ENCODE measurements at places on chromosomes 1 and 21.

DNA sequence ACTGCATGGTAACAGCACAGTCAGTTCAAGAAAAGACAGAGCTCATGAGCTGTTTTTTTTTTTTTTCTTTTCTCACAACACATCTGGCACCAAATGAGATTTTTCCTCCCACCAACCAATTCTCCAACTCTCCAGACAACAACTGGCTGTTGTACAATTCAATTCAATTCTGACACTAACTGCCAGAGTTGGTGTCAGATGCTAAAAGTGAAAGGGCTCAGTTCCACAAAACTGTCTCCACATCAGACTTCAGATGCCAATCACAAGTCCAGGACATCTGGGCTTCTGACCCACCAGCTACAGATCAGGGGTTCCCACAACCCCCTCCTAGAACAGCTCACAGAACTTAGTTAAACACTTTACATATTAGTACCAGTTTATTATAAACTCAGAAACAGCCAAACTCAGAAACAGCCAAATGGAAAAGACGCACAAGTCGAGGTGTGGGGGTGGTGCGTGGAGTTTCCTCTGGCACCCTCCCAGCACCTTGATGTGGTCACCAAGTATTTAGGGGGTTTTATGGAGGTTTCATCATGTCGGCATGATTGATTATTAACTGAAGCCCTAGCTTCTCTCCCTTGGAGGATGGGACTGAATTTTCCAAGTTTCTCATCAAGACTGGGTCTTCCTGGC is 39.2 kb upstream of the LRRC8D start:
- DNase-seq, result no peak

GRCh38 chr1:15674386-15675159 is 9.5 kb upstream of the PLEKHM2 start:
- DNase-seq, result no peak

DNA sequence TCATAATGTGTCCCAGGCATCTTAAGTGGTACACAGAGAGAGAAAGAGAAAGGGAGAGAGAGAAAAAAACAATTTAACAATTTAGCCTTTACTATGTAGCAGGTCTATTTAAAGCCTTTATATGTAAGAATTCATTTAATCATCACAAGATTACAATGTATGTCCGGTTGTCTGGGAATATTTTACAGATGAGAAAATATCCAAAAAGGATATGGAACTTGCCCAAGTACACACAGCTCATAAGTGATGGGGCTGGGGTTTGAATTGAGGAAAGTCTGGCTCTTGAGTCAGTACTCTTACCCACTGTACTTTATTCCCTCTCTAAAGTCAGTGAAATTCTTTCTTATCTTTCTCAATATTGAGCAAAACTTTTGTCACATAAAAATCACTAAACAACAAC is 104.6 kb downstream of the LYPLAL1 start:
- no peak for DNase-seq

- no peak for DNase-seq
Observed at GRCh38 chr1:184608990-184609389, 145.7 kb downstream of the EDEM3 start.

GRCh38 chr1:38152351-38153065 is 105.9 kb upstream of the POU3F1 start:
- DNase-seq, result peak; percentile 71

GRCh38 chr1:941588-942383 is 17.3 kb downstream of the NOC2L start:
- peak; percentile 93 for DNase-seq

GRCh38 chr1:43147625-43148327 is 24.3 kb downstream of the EBNA1BP2 start:
- peak; percentile 84 for DNase-seq

DNA sequence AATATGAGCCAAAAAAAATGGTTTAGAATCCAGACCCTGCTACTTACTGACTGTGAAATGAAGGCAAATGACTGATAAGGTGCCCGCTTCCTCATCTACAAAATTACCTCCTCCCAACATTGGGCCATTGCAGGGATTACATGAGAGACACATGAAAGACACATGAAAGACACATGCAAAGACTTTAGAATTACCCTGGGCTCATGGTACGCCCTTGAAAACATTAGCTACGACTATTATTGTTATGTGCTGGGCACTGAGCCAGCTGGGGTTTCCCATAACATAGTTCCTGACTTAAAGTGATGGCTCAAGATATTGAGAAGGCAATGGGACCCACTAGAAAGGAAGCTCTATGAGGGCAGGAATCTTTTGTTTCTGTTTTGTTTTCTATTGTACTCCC is 43.7 kb upstream of the KANK4 start:
- no peak for DNase-seq

DNA sequence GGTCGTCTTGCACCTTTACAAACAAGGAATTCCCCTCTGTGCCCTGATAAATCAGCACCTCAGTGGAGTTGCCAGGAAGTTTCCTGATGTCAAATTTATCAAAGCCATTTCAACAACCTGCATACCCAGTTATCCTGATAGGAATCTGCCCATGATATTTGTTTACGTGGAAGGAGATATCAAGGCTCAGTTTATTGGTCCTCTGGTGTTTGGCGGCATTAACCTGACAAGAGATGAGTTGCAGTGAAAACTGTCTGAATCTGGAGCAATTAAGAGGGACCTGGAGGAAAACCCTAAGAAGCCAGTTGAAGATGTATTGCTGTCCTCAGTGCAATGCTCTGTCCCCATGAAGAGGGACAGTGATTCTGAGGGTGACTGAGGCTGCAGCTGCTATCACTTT is 38.3 kb downstream of the ZFYVE9 start:
- no peak for DNase-seq

GRCh38 chr1:58735586-58735985 is 35.7 kb upstream of the MYSM1 start:
- no peak for DNase-seq

GRCh38 chr1:179029321-179029759 is 3.6 kb downstream of the FAM20B start:
- no peak for DNase-seq

DNA sequence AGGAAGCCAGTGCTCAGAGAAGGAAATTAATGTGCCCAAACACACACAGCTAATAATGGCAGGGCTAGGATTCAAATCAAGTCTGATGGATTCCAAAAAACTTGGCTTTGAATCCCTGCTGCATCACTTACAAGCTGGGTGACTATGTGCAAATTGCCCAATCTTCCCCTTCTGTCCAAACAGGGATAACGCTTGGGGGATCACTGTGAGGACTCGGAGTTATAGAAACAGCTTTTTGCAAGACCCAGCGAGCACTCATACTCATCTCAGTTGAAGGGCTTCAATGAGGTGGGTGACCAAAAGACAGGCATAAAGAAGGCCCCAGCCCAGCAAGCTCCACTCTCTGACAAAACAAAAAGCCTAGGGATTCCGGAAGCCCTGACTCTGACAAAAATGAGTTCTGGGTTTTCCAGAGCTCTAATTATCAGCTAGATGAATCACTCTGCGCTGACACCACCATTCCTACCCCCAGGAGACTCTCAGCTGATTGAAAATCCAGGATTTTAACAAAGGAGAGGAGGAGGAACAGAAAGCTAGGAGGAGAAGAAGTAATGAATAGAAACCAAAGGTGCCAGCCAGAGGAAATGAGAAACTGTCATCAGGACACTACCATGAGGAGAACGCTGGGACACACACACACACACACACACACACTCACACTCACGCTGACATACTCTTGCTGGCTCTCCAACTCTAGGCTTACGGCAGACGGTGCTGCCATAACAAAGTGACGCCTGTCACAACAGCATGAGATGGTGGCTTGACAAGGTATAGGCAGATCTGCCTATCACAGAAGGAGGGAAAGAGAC is 1.6 kb upstream of the STK40 start:
- no peak for DNase-seq

DNA sequence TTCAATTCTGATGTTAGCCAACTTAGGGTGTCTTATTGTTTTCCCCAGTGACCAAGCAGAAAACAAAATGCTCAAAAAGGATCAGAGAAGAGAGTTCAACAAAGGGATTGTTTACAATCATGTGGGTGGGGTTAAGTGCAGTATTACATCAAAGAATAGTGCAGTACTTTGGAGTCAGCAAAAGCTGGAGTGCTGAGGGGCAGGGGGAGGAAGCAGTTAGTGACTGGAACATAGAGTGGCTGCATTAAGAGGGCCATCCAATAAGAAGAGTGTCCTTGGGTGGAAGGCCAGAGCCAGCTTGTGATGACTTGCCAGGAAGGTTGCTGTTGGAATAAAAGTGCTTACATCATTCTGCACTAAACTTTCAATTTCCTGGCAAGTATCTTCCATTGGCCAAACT is 175.5 kb downstream of the CYYR1 start:
- DNase-seq, result no peak

- peak; percentile 71 for DNase-seq
Observed at GRCh38 chr1:98045767-98046641, 125.2 kb upstream of the DPYD start.

DNA sequence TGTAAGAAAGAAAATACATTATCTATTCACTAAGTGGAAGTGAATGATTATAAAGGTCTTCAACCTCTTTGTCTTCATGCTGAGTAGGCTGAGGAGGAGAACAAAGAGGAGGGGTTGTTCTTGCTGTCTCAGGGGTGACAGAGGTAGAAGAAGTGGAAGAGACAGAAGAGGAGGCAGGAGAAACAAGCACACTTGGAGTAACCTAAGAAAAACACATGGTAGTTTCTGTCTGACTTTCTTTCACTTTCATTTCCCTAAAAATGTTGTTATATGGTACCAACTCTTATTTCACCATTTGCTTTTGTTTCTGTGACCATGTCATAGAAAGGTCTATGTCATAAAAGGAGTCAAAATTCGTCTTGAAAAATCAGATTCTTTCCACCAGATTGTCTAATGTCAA is 696.6 kb upstream of the BRINP3 start:
- no peak for DNase-seq

DNA sequence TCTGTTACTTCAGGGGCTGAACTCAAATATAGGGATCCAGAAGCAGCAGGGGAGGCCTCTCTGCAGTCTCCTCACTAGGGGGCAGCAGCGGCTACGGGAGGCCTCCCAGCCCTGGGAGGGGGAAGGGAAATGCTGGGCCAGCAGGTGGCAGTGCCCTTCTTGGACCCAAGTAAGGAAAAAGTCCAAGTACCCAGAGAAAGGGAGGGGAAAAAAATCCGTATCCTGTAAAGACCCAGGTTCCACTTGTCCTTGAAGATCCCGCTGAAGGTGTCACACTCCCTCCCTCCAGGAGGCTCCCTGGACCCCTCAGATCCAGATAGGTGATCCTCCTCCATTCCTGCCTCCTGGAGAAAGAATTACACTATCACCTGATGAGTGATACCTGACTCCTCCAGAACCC is 14.1 kb upstream of the NUAK2 start:
- peak; percentile 91 for DNase-seq

GRCh38 chr1:245587435-245588115 is 432.8 kb downstream of the KIF26B start:
- DNase-seq, result peak; percentile 60

GRCh38 chr1:4003846-4004505 is 103.9 kb upstream of the C1orf174 start:
- DNase-seq, result no peak

GRCh38 chr1:209389258-209389657 is 194.3 kb upstream of the CAMK1G start:
- DNase-seq, result no peak

DNA sequence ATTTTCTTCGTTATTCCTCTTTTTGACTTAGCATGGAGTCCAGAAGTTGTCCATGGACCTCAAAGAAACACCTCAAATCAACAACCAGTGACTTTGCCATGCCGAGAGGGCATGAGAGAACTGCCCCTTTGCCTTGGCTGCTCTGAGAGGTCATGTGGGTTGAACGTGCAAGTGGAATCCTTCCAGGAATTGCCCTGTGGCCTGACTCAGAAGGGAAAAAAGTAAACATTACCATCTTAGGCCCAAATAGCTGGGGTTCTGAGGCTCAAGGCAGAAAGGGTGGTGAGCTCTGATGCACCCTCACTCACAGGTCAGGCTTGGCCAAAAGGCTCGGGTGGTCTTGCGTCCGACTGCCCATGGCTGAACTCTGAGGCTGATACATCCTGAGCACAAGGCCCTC is 15.1 kb downstream of the STUM start:
- DNase-seq, result no peak

GRCh38 chr1:20992322-20993056 is 184.2 kb downstream of the EIF4G3 start:
- no peak for DNase-seq

GRCh38 chr21:42518626-42519025 is 5.0 kb downstream of the SLC37A1 start:
- no peak for DNase-seq

DNA sequence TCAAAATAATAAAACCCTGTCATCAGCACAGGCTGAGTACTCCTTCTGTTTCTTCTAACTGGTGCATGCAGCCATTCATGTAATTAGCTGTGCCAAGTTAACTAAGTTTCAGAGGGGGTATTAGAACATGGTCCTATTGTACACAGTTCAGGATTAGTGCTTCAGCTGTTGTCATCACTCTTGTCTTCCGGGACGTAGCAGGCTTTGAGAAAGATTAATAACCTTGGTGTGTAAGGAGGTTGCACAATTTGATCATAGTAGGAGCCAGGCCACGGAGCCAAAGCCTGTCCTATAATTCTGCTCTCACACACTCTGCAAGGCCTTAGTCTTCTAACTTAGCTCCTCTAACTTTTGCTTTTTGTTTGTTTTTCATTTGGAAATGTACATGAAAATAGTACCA is 44.7 kb downstream of the PTGFRN start:
- DNase-seq, result no peak

DNA sequence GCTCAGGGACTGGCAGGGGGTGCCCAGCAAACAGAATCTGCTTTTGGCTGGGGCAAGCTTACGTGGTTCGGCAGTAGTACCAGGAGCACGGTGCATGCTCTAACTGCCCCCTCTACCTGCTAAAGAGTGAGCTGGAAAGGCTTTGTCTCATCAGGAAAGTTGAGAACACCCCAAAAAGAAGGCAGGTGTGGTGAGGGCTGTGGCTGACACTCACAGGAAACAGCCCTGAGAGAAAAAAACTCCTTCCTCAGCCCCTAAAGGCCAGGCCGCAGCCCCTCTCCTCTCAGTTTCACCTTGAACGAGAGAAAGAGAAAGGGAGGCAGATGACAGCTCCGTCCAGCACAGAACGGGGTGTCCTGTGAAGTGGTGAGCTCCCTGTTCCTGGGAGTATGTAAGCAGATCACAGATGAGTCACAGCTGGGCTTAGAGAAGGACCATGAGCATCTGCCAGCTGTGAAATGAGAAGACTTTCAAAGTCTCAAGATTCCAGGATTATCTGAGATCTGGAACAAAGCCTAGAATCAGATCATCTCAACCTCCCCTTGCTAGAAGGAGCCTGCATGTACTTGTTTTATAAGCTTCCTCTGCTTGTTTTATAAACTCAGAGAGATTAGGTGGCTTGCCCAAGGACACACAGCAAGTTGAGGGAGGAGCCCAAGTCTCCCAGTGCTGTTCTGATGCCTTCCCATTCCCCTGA is 13.4 kb downstream of the LAPTM5 start:
- DNase-seq, result no peak

DNA sequence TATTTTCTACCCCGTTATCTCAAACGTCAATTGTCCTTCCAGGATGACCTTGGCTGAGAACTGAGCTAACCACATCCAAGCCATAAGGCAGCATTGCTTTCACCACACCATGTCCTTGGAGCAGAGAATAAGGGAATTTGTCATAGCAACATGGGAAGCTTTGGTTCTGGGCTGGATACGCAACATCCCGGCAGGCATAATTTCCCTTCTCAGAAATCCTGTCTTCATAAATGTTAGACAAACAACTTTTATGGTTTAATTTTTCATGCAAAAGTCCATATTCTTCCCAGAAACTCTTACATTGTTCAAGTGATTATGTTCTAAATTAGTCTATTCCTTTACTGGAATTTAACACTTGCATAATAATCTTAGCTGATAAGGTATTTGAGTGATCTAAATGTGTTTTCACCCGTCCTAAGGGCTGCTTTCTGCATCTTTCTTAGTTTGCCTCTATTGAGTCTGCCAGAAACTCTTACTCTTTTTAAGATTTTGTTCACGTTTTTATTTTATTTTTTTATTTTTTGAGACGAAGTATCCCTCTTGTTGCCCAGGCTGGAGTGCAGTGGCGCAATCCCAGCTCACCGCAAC is 51.8 kb downstream of the KCNJ15 start:
- no peak for DNase-seq

All from BE2C (cell line).